Right ventricle myocardium inferior (tissue), 1 donor: ENCODE measurements at places on chromosomes 13 and 19.

DNA sequence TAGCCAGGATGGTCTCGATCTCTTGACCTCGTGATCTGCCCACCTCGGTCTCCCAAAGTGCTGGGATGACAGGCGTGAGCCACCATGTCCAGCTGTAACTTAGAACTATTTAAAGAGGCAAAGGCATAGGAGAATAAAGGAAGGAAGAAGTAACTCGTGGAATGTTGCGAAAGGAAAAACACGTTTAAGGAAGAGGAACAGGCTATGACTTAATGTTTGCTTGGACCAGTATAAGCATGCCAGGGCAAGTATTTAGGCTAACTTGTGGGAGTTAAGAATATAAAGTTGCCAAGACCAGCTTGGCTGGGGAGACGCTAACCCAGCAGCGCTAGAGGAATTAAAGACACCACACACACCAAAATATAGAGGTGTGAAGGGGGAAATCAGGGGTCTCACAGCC is 33.5 kb downstream of the ZNF844 start:
- no peak for DNase-seq

- no peak for DNase-seq
Observed at GRCh38 chr19:46269101-46269500, 27.7 kb upstream of the HIF3A start.

DNA sequence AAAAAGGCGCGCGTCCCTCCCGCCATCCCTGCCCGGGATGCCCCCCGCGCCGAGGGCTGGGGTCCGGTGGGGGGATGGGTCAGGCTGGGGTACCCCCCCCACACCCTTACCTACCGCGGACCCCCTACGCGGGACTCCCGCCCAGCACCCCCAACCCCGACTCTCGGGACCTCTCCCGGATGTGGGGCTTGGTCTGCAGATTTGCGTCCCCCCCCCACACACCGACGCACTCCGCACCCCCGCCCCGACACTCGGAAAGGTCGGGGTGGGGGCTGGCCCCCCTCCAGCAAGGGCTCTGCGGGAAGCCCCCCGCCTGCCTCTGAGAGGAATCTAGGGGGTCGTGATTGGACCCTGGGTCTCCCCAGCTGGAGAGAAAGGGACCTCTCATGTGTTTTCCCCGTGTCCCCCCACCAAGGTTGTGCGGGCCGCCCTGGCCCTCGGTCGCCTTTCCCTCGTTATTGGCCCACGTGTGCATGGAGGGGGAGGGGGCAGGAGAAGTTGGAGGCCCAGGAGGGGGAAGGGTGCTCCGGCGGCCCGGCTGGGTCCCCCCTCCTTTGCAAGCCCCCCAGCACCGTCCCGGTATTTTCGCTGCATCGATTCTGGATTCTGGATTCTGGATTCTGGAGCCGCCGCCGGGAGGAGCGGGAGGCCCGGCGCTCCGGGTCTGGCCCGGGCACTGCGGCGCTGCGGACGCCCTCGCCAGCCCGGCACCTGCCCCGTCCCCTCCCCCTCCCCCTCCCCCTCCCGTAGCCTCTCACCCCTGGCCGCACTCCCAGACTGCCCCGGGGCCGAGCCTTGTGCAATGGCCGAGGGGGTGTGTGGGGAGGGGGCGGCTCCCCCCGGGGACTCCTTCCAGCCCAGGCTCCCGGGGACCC is 607 bp downstream of the NFIC start:
- DNase-seq, result peak; percentile 78

GRCh38 chr19:54191811-54192453 is 824 bp downstream of the TSEN34 start:
- no peak for DNase-seq

GRCh38 chr13:83943530-83944279 is 61.4 kb upstream of the SLITRK1 start:
- DNase-seq, result no peak

- DNase-seq, result no peak
Observed at GRCh38 chr13:112943309-112944125, 25.5 kb upstream of the MCF2L start.

GRCh38 chr19:16874250-16874977 is 14.4 kb upstream of the F2RL3 start:
- no peak for DNase-seq

DNA sequence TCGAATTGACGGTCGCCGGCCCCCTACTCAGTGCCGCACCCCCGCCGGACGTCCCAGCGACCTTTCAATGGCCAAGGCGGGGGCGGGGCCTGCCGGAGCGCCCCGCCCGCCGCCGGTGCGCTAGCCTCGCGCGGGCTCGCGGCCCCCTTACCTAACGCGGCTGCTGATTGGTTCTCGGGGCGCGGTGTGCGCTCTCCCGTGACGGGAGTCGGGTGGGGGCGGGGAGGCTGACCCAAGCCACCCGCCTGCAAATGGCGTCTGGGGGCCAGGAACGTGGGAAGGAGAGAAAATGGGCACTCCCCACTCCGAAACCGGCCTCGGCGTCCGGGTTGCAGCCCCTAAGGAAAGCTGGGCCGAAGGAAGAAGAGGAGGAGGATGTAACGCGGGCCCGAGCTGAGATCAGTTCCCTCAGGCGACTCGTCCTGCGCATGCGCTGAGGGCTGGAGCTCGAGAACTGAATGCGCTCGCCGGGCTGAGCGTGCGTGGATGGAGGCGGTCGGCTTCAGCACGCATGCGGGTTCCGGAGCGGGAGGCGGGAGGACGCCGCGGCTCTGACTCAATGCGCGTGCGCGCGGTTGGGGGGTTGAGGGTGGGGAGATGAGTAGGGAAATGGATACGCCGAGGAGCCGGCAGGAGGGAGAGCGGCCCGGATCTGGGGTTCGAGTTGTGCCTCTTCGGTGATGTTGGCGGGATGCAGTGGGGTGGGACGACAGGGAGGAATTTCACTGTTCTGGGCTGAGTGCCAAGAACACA is at the start of gene SMG9:
Gene SMG9 (minus strand): TSS at position 460 of the 753 bp plus-strand sequence. CDS start 4,221 bp downstream, outside the sequence.
- DNase-seq, result peak; percentile 99

- DNase-seq, result no peak
Observed at GRCh38 chr19:15276620-15277215, 44.5 kb upstream of the EPHX3 start.

- DNase-seq, result peak; percentile 75
Observed at GRCh38 chr13:114015111-114015968, 41.5 kb upstream of the C13orf46 start.

GRCh38 chr19:1067341-1067957 is 482 bp downstream of the ARHGAP45 start:
- no peak for DNase-seq

- DNase-seq, result no peak
Observed at GRCh38 chr13:33512880-33513554, 227.5 kb upstream of the STARD13 start.

DNA sequence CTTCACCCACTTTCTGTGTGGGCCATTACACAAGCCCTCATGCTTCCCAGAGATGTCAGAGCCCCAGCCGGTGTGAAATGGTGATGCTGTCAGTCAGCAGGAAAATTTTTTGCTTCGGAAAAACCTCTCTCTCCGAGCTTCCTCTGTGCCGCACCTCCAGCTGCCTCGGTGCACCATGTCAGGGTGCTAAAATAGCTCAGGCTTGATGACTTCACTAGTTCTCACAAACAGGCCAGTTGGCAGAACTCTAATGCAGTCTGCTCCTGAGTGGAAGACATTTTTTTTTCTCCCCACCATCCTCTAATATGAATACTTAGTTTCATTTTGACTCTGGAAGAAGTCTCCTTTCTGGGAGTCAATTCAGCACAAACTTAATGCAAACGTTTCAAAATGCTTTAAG is 71.3 kb downstream of the KLF12 start:
- peak; percentile 69 for DNase-seq

GRCh38 chr13:34731486-34731885 is 210.6 kb upstream of the NBEA start:
- DNase-seq, result no peak

GRCh38 chr13:20182231-20182846 is 10.4 kb downstream of the GJB2 start:
- no peak for DNase-seq

DNA sequence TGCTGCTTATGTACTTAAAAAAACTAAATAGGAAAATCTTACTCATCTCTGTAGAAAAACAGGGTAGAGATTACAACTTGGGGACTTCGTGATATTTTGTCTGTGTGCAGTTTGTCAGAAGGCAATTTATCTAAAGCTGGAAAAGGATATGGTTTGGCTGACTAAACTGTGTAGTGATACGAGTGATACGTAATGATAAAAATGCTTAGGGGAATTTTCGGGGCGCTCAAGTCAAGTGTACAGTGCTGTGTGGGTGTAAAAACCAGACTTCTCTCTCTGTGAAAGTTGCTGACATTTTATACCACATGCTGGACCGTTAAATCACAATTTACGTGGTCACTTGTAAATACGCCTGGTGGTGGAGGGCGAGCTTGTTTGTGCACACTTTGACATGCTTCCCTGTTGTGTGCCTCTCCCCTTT is 221.7 kb downstream of the KCNRG start:
- DNase-seq, result no peak

GRCh38 chr19:56261145-56261544 is 11.4 kb upstream of the EDDM13 start:
- DNase-seq, result no peak

DNA sequence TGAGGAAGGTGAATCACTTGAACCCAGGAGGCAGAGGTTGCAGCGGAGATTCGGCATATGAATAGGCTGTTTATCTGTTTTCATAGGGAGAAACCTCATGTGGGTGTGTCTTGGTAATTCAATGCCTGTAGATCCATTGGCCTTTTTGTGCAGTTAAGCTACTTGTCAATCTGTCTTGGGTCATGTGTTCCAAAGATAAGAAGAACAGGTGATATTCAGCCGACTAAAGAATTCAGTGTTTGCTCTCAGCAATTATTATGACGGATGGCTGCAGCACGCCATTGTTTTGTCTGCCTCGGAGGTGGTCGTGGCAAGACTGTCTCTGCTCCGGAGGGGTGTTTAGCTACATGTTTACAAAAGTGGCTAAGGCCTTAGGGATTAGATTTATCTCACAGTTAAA is 573.0 kb upstream of the PCDH9 start:
- no peak for DNase-seq

DNA sequence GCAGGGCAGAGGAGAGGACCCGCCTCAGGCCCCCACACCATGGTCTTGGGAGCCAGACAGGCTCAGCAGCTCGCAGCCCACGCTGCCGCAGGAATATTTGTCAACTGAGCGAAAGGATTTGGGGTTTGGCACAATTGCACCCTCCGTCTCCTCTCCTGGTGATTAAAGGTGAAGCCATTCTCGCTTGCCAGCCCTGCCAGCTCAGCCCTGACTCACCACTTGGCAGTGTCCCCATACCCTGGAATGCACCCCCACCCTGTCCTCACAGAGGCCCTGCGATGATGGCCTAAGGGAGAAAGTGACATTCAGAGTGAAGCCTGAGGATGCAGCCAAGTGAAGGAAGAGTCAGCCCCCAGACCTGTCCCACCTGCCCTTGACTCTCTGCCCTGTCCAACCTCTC is 18.8 kb downstream of the CYTH2 start:
- peak; percentile 48 for DNase-seq

DNA sequence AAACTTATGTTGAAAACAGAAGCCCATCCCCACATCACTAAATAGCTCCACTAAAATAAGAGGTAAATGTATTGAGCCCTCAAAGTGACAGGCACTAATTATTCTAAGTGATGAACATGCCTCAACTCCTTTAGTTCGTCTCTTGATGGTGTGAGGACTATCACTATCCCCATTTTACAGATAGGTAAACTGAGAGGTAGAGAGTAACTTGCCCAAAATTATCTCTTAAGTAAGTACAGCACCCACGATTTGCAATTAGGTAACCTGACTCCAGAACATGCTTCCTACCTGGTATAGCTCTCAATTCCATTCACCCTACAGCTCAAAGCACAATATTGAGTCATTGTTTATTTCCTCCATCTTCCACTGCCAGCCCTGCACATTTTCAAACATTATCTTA is 12.7 kb downstream of the ZAR1L start:
- no peak for DNase-seq

- no peak for DNase-seq
Observed at GRCh38 chr19:56284746-56285145, 12.2 kb downstream of the EDDM13 start.

DNA sequence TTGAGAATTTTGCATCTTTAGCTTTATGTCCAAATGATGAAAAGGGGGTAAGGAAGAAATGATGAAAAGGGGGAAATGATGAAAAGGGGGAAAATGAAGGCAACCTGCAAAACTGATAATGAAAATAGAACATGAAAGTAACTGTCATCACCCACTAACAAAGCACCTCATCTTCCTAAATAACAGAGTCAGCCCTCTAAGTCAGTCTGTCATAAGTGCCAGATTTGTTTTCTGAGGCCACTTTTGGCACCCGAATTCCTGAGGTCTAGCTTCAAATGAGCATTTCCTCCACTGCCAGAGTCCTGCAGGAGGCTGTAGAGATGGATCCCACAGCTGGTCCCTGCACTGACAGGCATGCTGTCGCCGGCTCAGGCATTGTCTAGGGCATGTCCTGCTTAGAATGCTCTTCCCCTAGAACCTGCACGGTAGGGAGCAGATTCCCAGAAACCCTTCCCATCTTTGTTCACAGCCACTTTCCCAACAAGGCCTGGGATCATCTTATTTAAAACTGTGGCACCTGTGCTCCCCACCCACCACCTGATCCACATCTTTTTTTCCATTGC is 25.3 kb downstream of the RAP2A start:
- DNase-seq, result peak; percentile 51
